Chondrocyte (in vitro differentiated cells): ENCODE measurements at places on chromosomes 13 and 19.

GRCh38 chr13:111950697-111951096 lies 116.3 kb upstream of the SOX1 start:
- no peak for DNase-seq
- no peaks in the 10 kb centered on the region for H3K4me1 ChIP-seq
- peaks cover 2% of the 10 kb centered on the region for H3K27me3 ChIP-seq

- no peak for DNase-seq
- no peak overlapping the region for H3K27ac ChIP-seq
- H3K4me3 ChIP-seq, result no peak overlapping the region
- no peaks in the 10 kb centered on the region for H3K27me3 ChIP-seq
- H3K4me1 ChIP-seq, result no peaks in the 10 kb centered on the region
- peaks cover 9% of the 10 kb centered on the region for H3K36me3 ChIP-seq
These were observed 101.9 kb downstream of the PTPRS start for GRCh38 chr19:5238700-5239099.

DNA sequence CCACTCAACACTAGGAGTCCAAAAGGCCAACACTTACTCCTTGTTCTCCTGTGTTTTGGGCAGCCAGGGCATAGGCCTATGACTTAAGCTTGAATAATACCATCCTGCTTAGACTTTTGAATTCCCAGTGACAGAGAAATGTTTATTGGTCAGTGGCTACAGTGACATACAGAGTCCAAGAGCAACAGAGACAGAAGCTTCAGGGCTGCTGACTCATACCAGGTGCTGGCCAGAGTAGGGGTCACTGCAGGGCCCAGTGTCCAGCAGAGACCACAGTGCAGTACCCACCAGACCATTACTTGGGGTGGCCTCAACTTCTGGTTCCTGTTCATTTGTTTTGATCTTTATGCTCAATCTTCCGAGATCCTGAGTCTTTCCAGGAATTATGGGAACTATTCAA lies 6.0 kb upstream of the FREM2 start:
- H3K27ac ChIP-seq, result no peak overlapping the region
- peaks cover 3% of the 10 kb centered on the region for H3K4me1 ChIP-seq
- H3K27me3 ChIP-seq, result peaks cover 19% of the 10 kb centered on the region
- DNase-seq, result no peak
- no peaks in the 10 kb centered on the region for H3K36me3 ChIP-seq

GRCh38 chr19:45730368-45731288 lies at the start of gene FBXO46:
TSS of gene FBXO46 (minus strand) at chr19:45730896. CDS start at chr19:45713495, 17,401 bp downstream.
- peak within 1 kb of the TSS; percentile 94 for H3K27ac ChIP-seq
- peaks cover 20% of the 10 kb centered on the region for H3K4me1 ChIP-seq
- no peaks in the 10 kb centered on the region for H3K27me3 ChIP-seq
- no peaks in the 10 kb centered on the region for H3K36me3 ChIP-seq
- peak; percentile 98 for DNase-seq
- H3K4me3 ChIP-seq, result peak within 1 kb of the TSS; percentile 98

- H3K4me1 ChIP-seq, result no peaks in the 10 kb centered on the region
- H3K27me3 ChIP-seq, result no peaks in the 10 kb centered on the region
- no peak for DNase-seq
- no peak overlapping the region for H3K4me3 ChIP-seq
These were observed 93.5 kb downstream of the DACH1 start for GRCh38 chr13:71773531-71773930.
